ENCODE measurements at places on chromosomes 3 and 15.
A peak's percentile ranks its signal among the peaks of the same experiment; 100 is the strongest.

- no peak for DNase-seq
Measured at GRCh38 chr15:56831467-56832005, 86.9 kb upstream of the TCF12 start.

- no peak for DNase-seq
Measured at GRCh38 chr3:87987952-87988351, 70.9 kb downstream of the CGGBP1 start.

DNA sequence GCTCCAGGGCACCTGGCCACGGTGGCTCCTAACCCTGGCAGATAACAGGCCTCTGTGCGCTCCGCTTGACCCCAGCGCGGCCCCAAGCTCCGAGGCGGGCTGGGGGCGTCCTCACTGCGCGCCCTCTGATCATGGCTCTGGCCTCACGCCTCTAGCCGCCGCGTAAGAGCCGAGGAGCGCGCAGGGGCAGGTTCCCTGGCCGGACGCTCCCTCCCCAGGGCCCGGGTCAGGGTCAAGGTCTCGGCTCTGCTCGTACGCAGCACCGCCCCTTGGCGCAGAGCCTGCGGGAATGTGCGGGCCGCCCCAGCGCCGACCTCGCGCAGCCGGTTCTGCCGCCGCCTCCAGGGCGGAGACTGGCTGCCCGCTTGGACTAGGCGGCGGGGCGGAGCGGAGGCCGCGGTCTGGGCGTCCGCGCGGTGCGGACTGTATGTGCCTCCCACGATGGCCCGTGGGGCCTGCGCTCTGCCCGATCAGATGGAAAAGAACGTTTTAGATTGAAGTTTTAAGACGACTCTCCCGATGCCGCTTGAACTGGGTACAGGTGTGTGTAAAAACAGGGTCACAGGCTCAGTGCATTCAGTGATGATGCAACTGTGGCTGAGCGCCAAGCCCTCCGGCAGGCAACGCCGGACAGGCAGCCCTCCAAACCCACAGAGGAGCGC is 40.8 kb downstream of the CHST14 start:
- peak; percentile 73 for DNase-seq

GRCh38 chr15:69820819-69821218 is 276.9 kb downstream of the TLE3 start:
- no peak for DNase-seq

DNA sequence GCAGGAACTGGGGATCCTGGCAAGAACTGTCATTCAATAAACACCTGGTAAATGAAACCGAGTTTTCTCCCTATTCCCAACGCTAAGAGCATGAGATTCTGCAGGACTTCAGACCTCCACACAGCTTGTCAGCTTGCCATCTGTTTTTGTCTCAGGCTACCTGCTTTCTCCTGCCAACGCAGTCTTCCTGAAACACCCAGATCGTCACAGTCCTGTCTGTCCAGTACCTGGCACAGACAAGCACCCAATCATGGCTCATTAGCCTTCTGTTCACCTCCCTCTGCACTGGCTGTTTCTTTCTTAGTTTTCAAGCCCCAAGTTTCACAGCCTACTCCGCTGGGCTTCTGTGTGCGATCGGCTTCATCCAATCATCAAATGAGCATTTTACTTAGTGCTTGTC is 5.0 kb downstream of the SLC12A8 start:
- DNase-seq: peak; percentile 87

GRCh38 chr15:93063262-93063671 is 25.7 kb downstream of the RGMA start:
- DNase-seq: no peak

DNA sequence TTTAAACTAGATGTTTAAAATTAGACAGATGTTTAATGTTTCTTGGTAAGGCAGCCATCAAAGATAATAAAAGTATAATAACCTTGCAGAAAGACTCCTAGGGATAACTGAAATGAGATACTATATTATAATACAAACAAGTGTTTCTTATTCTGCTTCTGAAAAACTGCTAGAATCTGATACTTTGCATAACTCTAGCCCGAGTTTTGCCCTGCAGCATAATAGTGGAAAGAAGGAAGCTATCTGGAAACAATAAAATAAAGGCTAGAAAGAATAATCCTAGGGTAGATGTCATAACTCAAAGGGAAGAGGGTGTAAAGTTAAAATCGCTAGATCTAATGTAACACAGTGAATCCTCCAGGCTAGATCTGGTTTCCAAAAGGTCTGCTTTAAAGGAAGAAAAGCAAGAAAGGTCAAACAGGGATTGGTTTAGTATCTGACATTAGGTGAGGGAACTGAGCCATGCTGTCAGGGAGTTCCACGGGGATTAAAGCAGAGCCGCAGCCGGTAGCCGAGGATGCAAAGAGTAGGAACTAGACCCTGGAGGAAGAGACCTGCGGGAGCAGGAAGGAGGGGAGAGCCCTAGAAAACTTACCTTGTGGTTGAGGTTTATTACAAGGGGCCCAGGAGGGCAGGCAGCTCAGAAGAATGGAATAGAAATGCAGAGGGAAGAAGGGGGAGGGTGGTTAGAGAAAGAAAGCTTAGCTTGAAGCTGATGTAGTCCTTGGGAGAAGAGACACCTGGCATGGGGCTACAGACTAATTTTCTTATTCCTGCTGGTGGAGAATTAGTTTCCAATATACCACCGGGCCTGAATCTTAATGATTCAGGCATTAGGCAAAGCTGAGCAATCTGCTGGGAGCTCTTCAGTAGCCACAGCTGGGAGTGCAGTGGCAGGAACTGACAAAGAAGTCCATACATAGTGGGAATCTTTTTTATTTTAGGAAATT is 46.1 kb upstream of the TUSC7 start:
- no peak for DNase-seq

DNA sequence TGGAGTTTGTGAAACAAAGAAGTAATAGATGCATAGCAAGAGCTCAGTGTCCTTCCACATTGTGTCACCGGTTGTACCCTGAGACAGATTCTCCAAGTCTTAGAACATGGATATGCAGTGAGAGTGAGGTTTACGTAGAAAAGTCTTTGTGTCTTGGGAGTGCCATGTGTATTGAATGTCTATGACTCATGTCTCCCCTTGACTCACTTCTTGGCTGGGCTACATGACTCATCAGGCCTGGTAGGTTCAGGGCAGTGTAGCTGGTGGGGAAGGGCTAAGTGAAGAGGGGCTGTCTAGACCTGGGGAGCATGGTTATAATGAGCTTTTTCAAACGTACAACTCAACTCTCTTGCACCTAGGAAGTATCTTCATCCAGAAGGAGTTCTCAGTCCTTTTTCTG is 167.4 kb downstream of the GAP43 start:
- no peak for DNase-seq

DNA sequence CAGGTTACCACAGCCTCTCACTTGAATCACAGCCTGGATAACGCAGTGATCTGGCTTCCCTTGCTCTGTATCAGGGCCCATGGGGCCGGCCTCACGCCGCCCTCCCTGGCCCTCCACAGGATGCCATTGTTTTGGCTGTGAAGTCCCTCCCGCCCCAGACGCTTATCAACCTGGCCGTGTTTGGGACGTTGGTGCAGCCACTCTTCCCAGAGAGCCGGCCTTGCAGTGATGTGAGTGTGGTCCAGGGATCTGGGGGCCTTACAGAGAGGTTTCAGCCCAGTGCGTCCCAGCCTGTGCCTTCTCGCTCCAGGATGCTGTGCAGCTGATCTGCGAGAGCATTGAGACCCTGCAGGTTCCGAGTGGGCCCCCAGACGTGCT is 6.6 kb downstream of the VWA5B2 start:
- DNase-seq: no peak

GRCh38 chr3:110932567-110932966 is 139.0 kb upstream of the NECTIN3 start:
- no peak for DNase-seq

- DNase-seq: no peak
Measured at GRCh38 chr15:35186346-35186745, 101.3 kb upstream of the NANOGP8 start.

- DNase-seq: no peak
Measured at GRCh38 chr15:52378746-52379394, 83.3 kb upstream of the MYO5C start.

DNA sequence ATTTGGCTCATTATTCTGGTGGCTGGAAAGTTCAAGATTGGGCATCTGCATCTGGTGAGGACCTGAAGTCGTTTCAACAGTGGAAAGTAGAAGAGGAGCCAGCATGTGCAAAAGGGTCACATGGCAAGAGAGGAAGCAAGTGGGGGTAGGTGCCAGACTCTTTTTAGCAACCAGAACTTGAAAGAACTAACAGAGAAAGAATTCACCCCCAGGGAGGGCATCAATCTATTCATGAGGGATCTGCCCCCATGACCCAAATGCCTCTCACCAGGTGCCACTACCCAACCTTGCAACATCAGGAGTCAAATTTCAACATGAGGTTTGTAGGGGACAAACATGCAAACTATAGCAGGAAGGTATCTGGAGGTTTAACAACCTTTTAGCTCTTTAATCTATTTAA is 10.3 kb upstream of the RYK start:
- no peak for DNase-seq

DNA sequence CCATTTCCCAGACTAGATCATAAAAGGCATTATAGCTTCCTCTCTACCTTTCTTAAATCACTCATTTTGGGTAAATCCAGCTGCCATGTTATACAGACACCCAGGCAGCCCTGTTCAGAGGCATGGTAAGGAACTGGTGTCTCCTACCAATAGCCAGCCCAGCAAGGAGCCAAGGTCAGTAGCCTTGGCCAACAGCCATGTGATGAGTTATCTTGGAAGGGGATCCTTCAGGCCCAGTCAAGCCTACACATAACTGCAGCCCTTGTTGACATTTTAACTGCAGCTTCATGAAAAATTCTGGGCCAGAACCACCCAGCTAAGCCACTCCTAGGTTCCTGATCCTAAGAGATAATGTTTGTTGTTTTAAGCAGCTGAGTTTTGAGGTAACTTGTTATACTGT is 29.0 kb upstream of the ZMAT3 start:
- no peak for DNase-seq

GRCh38 chr3:52237006-52237656 is 1.8 kb downstream of the TWF2 start:
- DNase-seq: no peak

DNA sequence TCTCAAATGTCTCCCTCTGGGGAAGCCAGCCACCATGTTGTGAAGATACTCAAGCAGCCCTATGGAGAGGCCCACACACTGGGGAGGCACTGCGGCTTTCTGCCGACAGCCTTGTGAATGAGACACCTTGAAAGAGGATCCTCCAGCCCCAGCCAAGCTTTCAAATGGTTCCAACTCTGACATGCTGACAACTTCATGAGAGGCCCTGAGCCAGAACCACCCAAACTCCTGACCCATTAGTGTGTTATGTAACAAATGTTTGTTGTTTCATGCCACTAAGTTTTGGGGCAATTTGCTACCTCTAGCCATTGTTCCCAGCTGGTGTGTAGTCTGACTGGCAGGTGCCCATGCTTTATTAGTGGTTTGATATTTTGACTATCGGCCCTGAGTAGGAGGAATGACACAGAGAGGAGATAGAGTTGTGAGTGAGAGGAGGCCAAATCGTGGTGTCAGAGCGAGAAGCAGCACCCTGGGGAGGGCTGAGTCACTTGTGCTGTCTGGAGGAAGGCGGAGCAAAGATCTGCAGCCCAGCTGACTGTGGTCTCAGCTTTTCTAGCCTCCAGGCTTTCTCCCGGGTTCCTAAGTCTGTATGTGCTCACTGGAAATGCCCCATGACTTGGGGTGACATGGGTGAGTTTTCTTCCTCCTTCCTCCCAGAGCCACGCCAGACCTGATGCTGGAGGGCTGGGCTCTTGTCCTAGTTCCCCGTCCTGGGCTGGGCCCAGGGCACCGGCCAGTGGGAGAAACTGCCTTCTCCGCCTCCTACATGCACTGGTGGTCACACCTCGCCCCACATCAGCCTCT is 56.7 kb upstream of the BLM start:
- no peak for DNase-seq

DNA sequence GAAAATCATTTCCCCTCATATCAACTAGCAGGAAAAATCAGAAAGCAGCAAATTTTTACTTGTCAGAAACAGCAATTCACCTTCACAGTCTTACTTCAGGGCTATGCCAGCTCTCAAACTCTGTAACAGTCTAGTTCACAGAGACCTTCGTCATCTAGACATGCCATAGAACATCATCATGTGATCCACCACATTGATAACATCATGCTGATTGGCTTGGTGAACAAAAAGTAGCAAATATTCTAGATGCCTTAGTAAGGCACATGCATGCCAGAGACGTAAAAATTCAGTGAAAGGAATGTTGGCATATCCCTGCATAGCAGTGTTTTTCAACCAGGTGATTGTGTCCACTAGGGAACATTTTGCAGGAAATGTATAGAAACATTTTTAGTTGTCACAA is 8.6 kb upstream of the SCAPER start:
- DNase-seq: no peak

DNA sequence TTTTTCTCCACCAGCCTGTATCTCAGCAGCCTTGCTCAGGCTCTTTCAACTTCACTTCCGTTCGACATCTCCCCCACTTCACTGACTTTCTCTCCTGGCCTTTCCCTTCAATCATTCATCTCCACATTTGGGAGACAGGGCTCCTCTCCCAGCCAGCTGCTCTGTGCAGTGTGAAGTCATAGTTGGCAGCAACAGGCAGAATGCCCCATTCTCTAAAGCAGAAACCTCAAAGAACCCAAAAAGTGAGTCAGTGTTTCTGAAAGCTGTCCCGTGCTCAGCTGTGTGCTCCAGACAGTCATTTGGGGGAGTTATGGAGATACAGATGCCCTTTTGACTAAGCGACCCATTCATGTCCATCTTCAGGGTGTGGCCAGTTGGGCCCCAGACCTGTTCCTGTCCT is 54.3 kb downstream of the NTRK3 start:
- DNase-seq: no peak

DNA sequence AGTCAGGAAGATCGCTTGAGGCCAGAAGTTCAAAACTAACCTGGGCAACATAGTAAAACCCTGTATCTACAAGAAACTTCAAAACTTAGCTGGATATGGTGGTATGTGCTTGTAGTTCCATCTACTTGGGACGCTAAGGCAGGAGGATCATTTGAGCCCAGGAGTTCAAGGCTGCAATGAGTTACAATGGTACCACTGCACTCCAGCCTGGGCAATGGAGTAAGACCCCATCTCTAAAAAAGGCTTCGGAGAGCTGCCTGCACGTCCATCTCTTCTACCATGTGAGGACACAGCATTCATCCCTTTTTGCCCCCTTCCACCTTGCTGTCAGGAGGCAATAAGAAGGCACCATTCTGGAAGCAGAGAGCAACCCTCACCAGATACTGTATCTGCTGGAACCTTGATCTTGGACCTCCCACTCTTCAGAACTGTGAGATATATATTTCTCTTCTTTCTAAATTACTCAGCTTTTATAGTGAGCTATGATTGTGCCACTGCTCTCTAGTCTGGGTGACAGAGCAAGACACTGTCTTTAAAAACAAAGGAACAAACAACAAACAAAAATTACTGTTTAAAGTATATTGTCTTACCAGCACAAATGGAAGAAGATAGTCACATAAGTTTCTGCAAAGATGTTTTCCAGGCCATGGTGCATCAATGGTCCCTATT is 4.2 kb upstream of the BTLA start:
- no peak for DNase-seq

GRCh38 chr3:32120471-32120870 is 14.1 kb downstream of the GPD1L start:
- peak; percentile 62 for DNase-seq
